Hippocampal formation (tissue), 2 donors: ENCODE measurements at places on chromosomes 7 and 10.

DNA sequence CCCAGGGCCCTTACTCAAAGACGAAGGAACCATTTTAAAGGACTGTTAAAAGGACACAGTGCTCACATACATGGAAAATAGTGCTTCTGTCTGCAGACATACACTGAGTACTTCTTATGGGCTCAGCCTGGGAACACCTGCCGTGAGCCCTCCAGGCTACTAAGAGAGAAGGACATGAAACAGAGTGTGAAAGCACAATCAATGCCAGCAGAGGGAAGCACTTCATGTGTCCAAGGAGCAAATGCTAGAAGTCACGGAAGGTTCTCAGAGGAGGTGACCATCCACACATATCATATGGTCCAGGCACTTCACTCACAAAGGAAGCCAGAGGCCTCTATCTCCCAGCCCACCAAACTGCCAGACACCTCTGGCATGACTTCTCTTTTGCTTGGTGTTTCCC is 15.5 kb downstream of the ELMO1 start:
- DNase-seq = no peak

- DNase-seq = no peak
Observed at GRCh38 chr7:117146059-117146458, 176.8 kb downstream of the WNT2 start.

- no peak for DNase-seq
Observed at GRCh38 chr10:100570506-100570905, 34.8 kb downstream of the HIF1AN start.

DNA sequence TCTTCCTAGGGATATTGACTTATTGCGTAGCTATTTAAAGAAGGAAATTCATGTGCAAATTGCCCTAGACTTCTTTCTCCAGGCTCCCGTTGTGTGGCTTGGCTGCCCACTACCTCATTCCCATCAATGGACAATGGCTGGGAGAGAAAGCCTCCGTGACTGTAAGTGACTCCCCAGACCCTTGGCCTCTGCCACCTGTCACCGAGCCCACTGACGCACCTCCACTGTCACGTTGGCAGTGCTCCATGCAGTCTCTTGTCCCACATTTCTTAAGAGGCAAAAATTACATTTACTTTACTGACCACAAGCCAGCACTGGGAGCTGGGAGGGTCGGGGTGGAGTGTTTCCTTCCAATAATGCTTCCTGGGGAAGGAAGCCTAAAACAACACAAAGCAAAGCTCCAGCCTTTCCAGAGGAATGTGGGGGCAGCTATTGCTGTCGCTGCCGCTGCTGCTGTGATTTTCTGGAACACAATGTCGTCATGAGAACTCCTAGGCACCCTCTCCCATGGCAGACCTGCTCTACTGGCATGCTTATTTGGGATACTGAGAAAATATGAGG is 89.7 kb upstream of the STEAP1B start:
- no peak for DNase-seq

DNA sequence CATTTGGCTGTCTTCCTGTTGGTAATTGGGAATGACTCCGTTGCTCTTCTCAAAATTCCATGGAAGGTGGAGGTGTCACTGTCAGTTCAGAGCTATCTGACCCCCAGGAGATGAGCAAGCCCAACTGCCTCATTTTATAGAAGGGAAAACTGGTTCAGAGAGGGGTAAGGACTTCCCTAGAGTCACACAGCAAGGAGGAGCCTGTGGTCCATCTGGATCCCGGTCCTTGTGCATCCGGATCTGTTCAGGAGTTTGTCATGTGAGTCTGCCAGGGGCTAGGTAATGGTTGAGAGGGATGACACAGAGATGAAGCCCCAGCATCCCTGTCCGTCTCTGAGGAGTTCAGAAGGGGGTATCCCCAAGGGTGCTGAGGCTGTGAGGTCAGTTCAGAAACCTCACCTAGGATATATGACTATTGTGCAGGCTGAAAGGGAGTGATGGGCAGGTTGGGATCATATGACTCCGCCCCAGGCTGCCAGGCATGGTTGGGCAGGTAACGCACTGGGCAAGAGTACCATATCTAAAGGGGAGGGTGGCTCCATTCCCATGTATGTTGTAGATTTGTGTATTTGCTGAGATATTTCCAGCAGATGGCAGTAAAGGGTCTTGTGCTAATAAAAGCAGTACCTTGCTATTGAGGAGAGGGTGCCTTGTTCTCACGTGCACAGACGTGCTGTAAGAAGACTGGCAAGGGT is 16.0 kb upstream of the SLC29A3 start:
- DNase-seq = no peak

DNA sequence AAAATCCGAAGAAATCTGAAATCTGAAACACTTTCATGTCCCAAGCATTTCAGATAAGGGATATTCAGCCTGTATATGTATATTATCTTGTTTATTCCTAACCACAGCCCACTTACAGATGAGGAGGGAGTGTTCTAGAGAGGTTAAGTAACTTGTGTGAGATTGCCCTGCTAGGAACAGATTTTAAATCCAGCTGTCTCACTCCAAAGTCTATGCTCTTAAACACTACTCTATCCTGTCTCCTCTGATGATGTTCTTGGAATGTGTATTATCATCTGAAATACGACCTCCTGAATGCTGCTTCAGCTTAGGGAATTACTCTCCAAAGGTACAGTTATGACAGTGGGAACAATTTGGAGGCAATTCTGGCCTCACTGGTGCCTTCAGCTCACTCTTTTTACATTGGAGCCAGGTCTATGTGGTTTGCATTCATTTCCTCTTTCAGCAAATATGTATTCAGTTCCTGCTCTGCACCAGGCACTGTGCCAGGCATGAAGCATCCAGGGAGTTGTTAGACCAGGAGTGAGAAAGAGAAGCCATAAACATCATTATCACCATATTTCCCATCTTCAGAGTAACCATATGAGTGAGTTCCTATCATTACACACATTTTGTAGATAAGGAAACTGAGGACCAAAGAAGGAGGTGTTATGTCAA is 70.2 kb downstream of the NOC3L start:
- DNase-seq = no peak

GRCh38 chr10:92024700-92025099 is 101.1 kb downstream of the BTAF1 start:
- no peak for DNase-seq

GRCh38 chr10:4266416-4267085 is 481.5 kb upstream of the KLF6 start:
- no peak for DNase-seq

DNA sequence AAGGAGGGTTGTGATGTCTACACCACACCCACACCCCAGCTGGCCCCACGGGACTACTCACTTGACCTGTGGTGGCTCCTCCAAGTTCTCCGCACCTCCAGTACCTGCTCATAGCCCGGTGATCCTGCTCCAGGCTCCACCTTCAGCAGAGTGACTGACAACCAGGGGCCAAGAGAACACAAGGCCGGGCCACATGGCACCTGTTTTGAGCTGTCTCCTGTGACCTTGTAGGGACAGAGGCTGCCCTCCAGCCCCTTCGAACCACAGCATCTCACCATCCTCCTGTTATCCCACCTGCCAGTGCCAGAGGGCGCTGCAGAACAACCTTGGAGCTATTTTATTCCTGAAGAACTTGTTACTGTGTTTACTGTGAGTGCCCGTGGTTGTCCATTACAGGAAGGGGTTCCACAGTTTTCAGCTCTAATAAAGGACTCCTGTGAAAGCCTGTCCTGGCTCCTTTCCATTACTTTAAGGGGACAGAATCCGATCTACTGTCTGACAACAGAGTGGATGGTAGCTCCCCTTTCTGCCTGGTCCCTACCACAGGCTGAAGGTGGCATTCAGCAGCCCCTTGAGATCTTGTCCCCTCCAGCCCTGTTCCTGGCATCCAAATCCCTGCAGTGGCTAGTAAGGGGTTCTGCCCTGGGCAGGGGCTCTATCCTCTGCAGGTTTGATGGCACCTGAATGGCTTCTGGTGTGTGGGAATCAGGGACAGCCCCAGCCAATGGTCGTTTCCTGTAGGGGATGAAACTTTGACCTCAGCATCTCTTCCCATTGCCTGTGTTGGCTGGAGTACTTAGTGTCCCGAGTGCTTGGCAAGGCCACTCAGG is 50.8 kb downstream of the C10orf120 start:
- DNase-seq = peak; percentile 32

GRCh38 chr7:130996205-130996832 is 262.3 kb upstream of the KLF14 start:
- DNase-seq = no peak

DNA sequence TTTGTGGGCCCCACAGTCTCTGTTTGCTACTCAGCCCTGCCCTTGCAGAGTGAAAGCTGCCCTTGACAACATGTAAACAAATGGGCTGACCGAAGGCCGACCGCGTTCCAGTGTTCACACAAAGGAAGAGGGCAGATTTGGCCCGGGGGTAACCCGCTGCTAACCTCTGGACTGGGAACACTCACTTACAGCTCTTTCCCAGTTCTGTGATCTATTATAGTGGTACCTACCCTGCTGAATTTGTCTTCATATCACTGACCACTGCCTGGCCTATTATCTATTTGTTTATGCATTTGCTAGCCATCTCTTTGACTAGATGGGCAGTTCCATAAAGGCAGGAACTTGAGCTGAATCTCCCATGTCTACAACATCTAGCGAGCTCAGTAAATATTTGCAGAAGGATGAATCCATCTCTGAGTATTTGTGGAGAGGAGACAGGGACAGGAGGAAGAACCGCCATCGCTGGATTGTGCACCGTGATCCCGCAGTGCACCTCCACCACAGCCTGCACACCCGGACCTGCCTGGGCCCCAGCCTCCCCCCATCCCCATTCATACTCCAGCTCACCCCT is 15.2 kb downstream of the SLC29A3 start:
- DNase-seq = no peak

DNA sequence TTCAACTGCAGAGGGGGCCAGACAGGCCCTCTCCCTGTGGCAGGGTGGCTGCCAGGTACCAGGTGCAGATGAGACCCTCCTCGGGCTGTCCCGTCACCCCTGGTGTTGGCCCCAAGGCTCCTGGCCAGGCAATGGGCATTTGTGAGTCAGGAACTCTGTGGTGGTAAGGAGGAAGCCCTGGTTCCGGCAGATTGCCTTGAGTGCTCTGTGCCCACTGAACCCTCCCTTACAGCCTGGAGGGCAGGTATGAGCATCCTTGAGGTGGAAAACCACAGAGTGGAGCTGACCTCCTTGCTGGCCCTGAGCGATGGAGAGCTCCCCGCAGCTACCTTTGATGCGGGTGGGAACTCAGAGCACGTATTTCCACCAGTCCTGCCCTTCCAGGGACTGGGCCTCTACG is 2.0 kb downstream of the PAOX start:
- DNase-seq = no peak

DNA sequence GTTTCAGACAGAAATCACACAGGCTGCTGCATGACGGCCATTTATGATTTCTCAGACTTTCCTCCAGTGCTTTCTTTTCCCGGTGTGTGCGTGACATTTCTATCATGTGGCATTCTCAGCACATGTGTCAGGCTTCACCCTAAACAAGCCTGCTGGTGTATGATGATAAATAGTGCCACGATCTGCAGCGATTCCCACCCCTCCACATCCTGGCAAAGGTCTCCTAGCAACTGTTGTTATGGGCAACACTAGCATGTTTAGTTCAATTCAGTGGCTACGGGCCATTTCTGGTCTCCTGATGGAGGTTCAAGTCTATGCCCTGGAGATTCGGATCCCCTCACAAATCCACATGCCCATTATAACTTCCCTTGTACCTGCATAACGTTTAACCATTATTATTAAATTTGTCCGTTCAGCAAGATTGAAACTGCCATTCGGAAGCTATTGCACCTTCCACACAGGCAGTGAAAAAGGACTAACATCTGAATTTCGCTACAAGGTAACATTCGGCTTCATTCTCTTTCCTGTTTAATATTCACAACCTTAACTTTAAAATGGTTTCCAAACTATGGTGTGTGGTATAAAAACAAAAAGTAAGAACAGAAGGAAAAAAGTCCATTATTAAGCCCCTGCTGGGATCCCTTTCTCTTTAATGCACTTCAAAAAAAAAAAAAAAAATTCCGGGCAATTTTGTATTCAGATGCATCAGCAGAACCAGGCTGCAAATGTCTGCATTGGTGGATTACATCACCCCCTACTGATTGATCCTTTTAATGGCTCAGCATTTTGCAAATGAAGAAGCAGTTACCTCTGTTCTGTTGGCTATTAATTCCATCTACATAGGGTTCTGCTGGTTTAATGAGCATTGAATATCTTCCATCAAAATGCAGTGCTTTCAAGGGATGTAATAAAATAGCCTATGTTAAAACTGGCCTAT is 90.2 kb downstream of the FRMD4A start:
- no peak for DNase-seq

DNA sequence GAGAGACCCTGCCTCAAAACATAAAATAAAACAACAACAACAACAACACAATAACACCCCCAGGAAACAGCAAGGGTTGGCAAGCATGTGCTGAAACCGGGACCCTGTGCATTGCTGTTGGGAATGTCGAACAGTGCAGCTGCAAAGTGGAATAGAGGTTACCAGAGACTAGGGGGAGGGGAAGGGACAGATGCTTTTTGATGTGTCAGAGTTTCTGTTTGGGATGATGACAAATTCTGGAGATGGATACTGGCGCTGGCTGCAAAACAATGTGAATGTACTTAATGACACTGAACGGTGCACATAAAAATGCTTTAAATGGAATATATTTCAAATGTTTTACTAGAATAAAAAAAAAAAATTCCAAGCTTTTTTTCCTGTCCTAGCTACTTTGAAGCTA is 241.8 kb downstream of the TEX36 start:
- DNase-seq = no peak

- DNase-seq = no peak
Observed at GRCh38 chr7:10618953-10619352, 354.7 kb upstream of the PHF14 start.

DNA sequence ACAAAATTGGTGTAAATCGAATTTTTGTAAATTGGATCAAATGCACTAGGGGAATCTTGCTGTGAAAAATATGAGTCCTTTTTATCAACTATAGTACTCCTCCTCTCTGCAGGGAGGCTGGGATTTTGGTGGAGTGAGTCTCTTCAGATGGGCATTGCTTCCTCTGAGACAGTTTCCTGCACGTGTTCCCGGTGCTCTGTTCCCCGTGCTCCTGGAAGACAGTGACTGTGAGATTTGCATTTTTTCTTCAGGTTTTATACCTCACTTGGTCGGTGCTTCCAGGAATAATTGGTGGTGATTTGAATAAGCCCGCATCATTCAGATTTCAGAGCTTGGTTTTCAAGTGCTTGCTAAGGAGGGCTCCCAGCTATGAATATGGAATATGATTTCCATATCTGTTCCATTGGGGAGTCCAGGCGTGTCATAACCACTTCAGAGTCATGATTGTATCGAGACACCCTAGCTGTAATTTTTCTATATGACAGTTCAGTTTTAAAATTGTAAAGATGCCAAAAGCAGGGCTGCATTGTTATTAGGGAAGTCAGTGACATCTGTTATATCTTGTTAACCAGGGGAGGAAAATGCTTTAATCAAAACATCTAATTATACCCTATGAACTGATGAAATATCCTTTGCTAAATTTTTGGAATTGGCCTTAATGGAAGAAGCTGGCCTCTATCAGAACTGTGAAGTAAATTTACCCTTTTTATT is 12.3 kb downstream of the AUTS2 start:
- DNase-seq = no peak

DNA sequence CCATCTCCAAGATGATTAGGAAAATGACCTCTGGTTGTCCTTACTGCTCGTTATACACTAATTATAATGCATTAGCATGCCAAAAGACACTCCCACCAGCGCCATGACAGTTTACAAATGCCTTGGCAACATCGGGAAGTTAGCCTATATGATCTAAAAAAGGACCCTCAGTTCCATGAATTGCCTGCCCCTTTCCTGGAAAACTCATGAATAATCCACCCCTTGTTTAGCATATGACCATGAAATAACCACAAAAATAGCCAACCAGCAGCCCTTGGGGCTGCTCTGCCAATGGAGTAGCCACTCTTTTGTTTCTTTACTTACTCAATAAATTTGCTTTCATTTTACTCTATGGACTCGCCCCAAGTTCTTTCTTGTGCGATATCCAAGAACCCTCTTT is 41.6 kb upstream of the KCNMA1 start:
- DNase-seq = no peak
